ENCODE measurements at places on chromosomes 7 and 10.
A peak's percentile ranks its signal among the peaks of the same experiment; 100 is the strongest.

- peak; percentile 61 for DNase-seq
Measured at GRCh38 chr10:86178401-86179152, 188.0 kb downstream of the GRID1 start.

DNA sequence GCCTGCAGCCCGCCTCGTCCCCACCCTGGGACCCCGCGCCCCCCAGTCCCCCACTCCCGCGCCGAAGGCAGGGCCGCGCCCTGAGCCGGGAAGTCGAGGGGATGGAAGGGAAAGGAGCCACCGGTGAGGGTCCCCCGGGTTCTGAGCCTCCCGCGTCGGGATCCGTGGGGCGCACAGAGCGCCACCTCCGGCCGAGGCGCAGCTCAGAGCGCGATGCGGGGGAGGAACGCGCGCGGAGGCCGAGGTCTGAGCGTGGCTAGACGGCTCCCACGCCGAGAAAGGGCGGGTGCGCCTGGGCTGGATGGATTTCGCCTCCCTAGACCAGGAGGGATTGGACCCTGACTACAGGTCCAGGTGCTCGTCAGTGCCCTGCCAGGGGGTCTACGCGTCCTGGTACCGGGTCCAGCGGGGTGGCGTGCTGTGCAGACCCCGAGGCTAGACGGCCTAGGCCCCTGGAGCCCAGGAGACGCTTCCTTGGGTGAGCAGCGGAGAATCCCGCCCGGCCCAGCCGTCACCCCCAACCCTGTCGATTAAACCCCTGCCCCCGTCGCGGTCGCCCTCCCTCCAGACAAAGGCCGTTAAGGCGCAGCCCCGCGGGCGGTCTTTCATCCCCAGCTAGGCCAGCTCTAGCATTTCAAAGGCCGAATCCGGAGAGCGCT is 986 bp upstream of the PDGFA start:
- no peak for DNase-seq

DNA sequence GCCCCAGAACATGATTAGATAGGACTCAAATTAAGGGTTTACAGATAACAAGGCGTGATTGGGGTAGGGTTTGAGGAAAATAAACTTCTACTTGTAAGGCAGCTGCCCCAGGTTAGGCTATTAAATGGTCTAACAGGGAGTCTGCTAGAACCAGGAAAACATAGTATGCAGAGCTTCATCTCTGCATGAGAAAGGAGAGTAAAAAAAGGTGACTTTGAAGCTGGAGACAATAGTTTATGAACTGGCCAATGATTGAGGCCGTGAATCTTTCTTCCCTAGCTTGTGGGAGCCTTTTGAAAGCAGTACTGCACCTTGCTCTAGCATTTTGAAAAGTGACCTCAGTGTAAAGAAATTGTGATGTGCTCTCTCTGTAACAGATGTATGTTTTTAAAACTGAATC is 48.5 kb upstream of the STARD3NL start:
- DNase-seq: no peak

DNA sequence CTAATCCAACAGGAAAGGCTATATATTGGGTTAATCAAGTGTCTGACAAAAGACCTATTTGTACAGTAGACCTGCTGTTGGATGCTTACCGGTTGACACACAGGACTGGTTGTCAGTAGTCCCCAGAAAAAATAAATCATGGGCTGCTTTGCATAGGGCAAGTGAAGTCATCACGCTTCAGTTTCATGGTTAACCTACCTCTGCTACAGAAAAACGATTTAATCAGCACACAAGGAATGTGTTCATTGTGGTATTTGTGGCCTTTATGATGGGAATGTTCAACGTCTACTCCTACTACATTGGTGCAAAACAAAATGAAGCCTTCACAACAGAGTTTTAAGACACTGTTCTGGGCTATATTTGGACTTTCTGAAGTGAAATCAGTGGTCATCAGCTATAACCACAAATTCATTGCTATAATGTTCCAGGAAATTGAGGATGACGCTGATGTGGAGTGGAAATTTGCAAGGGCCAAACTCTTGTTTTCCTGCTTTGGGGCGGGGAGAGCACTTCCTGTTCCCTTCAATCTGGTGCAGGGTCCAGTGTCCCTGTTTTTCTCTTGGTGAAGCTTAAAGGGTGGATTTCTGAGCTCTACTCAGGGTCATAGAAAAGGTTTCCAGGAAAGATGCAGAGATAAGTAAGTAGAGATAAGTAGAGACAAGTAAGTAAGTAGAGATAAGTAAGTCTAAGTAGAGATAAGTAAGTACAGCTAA is 39.3 kb upstream of the GGCT start:
- DNase-seq: no peak

GRCh38 chr7:96017877-96018276 is 245.5 kb downstream of the DYNC1I1 start:
- no peak for DNase-seq

GRCh38 chr7:114885836-114886235 is 36.1 kb upstream of the MDFIC start:
- DNase-seq: no peak

DNA sequence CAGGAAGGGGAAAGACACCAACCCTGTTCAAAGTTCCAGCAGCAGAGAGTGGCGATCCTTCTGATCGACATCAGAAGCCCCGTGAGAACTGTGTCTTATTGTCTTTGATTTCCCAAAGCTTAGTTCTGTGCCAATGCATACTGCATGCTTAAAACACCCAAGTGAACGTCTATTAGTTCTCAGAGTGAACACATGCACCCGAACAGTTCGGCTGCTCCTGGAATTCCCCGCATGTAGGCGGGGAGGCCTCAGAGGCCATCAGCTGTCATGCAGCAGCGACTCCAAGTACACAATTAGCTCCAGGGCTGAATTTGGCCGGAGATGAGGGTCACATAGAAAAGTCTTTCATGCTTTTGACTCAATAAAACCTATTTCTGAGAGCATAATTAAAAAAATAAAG is 276.9 kb downstream of the ZMYND11 start:
- DNase-seq: no peak

- no peak for DNase-seq
Measured at GRCh38 chr10:46548498-46549090, 7.9 kb downstream of the GPRIN2 start.

DNA sequence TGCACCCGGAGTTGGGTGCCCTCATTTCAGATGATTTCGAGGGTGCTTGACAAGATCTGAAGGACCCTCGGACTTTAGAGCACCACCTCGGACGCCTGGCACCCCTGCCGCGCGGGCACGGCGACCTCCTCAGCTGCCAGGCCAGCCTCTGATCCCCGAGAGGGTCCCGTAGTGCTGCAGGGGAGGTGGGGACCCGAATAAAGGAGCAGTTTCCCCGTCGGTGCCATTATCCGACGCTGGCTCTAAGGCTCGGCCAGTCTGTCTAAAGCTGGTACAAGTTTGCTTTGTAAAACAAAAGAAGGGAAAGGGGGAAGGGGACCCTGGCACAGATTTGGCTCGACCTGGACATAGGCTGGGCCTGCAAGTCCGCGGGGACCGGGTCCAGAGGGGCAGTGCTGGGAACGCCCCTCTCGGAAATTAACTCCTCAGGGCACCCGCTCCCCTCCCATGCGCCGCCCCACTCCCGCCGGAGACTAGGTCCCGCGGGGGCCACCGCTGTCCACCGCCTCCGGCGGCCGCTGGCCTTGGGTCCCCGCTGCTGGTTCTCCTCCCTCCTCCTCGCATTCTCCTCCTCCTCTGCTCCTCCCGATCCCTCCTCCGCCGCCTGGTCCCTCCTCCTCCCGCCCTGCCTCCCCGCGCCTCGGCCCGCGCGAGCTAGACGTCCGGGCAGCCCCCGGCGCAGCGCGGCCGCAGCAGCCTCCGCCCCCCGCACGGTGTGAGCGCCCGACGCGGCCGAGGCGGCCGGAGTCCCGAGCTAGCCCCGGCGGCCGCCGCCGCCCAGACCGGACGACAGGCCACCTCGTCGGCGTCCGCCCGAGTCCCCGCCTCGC is at the start of gene EGFR:
TSS of gene EGFR (plus strand) at position 657 of the 830 bp plus-strand sequence. CDS start 261 bp downstream, outside the sequence.
- DNase-seq: peak; percentile 56

- DNase-seq: no peak
Measured at GRCh38 chr7:129642871-129643549, 31.5 kb downstream of the NRF1 start.

- no peak for DNase-seq
Measured at GRCh38 chr7:130940907-130941306, 206.9 kb upstream of the KLF14 start.

GRCh38 chr10:111089293-111089692 is 12.5 kb downstream of the ADRA2A start:
- DNase-seq: no peak

GRCh38 chr7:91289633-91290254 is 25.5 kb downstream of the FZD1 start:
- DNase-seq: no peak

GRCh38 chr10:114304571-114305421 is 65.7 kb downstream of the VWA2 start:
- DNase-seq: peak; percentile 56

DNA sequence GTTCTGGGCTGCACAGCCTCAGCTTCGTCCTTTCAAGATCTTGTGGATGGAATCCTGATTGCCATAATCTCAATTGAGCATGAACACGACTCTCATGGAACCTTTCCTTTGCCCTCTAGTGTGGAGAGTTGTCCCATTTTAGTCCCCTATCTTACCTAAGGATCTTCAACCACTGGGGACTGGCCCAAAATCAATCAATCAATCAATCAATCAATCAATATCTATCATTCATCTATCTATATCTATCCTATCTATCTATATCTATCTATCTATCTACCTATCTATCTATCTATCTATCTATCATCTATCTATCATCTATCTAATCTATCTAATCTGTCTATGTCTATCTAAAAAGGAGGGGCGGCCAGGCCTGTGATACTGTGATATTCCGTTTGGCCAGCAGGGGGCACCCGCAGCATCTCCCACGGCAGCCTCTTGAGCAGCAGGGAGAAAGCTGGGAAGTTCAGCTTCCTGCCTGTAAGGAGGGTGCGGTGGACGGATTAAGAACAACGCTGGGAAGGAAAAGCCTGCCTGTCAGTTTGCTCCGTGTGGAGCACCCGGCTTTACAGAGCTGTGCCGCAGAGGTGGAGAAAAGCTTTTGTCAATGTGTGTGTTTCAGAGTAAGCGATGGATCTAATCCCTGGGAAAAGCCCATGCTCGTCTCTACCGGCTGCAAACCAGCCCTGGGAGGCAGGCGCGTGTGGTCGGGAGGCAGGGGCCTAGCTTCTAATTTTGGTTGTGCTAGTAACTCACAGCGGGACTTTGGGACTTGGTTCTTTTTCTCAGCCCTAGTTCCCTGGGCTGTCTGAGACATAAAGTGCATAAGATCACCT is 124.9 kb downstream of the SH2D4B start:
- peak; percentile 91 for DNase-seq

GRCh38 chr7:143177374-143178119 is 5.7 kb upstream of the TAS2R39 start:
- no peak for DNase-seq

DNA sequence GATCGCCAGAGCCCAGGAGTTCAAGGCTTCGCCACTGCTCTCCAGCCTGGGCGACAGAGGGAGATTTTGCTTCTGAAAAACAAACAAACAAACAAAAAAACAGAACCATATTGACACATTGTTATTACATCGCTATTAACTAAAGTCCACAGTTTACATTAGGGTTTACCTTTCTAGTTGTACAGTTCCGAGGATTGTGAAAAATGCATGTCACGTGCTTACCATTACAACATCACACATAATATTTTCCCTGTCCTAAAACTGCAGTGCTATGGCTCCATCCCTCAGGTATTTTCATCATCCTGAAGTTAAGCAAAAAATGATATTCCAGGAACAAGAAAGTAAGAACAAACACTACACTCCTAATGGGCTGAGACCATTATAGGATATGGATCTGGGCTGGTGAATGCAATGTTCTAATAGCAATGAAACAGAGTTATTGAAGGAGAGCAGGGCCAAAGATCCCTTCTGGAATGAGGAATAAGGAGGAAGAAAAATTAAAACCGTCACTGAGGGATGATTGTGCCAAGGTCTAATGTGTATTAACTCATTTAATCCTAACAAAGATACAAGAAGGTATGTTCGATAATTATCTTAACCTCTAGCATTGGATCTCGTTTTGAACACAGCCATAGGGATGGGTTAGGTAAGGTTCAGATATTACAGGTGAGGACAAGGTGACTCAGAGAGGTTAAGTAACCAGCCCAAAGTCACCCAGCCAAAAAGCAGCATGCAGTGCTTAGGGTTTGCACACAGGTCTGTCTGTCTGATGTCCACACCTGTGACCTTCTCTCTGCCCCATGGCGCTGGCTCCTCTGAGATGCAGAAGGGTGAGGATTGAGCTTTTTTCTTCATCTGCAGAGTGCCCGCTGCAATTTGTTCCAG is 14.0 kb upstream of the CUX1 start:
- no peak for DNase-seq

DNA sequence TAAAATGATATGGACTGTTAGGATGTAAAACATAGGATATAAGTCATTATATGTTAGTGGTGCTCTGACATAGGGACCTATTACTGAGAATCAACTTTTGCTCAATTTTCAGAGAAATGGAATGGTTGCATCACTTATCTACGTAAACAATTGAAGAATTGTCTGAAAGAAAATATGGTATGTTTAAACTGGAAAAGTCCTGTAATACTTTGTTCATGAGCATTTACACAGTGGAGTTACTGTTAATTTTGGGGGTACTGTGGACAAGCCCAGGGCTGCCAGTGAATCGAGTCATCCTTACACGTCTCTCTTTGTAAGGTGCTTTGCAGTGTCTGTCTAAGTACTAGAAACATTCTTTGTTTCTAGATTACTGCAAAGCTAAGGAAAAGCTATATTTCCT is 152.0 kb downstream of the ZNF22 start:
- DNase-seq: no peak

- DNase-seq: no peak
Measured at GRCh38 chr10:47224546-47225218, 75.3 kb upstream of the GDF10 start.

GRCh38 chr10:60293581-60294175 is 96.0 kb downstream of the ANK3 start:
- no peak for DNase-seq

Measured in endothelial cell (in vitro differentiated cells).